ENCODE measurements at places on chromosomes 12 and 14. TPM values are rescaled to one million over a fixed set of nuclear protein-coding genes. Genes with fewer than 3 reads are reported as not detected.
A peak's percentile ranks its signal among the peaks of the same experiment; 100 is the strongest.

Gene NUAK1
- 7.6 TPM for total RNA-seq

Gene RFC5
- 35.8 TPM for total RNA-seq

GRCh38 chr12:84825149-84825548, 87.5 kb downstream of the SLC6A15 start:
- no peak for DNase-seq
- H3K27ac ChIP-seq, result no peak overlapping the region
- H3K4me1 ChIP-seq, result no peaks in the 10 kb centered on the region
- no peak overlapping the region for H3K4me3 ChIP-seq

DNA sequence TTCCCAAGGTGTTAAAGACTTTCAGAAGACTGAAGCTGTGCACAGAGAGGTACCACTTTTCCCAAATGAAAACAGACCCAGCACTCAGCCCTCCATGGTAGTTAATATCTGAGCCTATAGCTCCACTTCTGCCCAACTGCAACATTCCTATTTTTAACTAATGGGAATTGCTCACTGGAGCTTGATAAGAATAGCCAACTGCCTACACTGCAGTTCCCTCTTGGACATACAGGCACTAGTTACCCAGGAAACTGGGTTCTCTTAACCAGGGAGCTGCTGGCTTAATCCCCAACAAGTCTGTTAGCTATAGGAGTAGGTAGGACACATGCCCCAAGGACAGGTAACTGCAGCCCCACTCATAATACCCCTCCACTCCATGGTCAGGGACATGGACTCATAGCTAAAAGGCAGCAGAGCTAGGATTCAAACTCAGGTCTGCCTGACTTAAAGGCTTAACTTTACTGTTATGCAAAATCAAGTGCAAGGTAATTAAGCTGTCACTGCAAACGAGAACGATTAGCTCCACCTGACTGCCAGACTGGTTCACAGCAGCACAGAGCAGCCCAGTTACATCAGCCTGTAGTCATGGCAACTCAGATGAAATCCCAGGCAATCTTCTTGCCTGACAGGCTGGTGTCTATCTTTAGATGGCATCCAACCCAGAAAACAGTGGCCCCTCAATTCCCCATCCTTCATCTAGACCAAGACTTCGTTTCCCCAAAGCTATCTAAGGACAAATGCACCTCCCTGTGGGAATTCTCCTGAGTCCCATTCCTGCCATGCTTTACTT, 77.1 kb upstream of the ACTN1 start:
- H3K27me3 ChIP-seq, result no peaks in the 10 kb centered on the region
- peaks cover 21% of the 10 kb centered on the region for H3K36me3 ChIP-seq
- peak overlapping the region; percentile 4 for H3K27ac ChIP-seq
- H3K4me1 ChIP-seq, result peaks cover 7% of the 10 kb centered on the region
- no peak for DNase-seq

Gene RPL10L
- total RNA-seq, result not detected

GRCh38 chr14:65594153-65594881, 181.8 kb downstream of the FUT8 start:
- peaks cover 8% of the 10 kb centered on the region for H3K4me1 ChIP-seq
- DNase-seq, result peak; percentile 29
- no peaks in the 10 kb centered on the region for H3K36me3 ChIP-seq
- H3K4me3 ChIP-seq, result no peak overlapping the region
- no peaks in the 10 kb centered on the region for H3K27me3 ChIP-seq

DNA sequence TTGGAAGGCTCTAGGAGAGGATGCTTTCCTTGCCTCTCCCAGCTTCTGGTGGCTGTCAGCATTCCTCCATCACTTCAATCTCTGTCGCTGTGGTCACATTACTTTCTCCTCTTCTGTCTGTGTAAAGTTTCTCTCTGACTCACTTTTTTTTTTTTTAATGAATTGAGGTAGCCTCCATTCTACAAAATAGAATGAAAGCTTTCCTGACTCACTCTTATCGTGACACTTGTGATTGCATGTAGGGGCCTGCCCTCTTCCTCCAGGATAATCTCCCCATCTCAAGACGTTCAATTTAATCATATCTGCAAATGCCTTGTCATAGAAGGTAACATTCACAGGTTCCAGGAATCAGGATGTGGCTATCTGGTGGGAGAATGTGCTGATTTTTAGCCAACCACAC, 153.5 kb upstream of the HMGA2 start:
- peaks cover 5% of the 10 kb centered on the region for H3K4me1 ChIP-seq
- H3K4me3 ChIP-seq, result no peak overlapping the region
- H3K27ac ChIP-seq, result no peak overlapping the region
- DNase-seq, result no peak
- no peaks in the 10 kb centered on the region for H3K27me3 ChIP-seq

Gene TESPA1
- total RNA-seq, result not detected

Measured in progenitor cell of endocrine pancreas (in vitro differentiated cells).